ENCODE measurements at places on chromosomes 3 and 15.

- no peak for DNase-seq
These were observed 18.8 kb upstream of the SPATA12 start for GRCh38 chr3:57041674-57042073.

GRCh38 chr15:88630798-88631463, 7.9 kb upstream of the ISG20 start:
- no peak for DNase-seq

DNA sequence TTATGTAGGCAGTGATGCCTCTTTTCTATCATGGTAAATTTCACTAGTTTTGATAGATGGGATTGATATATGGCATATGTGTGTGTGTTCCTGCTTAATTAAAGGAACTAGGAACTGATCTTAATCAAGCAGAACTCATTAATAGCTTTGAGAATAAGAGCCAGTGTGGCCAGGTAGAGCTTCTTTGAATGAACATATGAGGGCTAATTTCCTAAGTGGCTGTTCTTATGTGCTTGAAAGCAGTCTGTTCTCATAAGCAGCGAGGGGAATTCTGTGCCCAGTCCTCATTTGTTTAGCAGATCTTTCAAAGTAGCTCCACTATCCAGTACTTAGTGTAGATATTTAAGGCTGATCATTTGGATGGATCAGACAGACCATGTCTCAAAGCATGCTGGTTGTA, 164.2 kb downstream of the GABRG3 start:
- no peak for DNase-seq

- DNase-seq, result no peak
These were observed 118.7 kb downstream of the RPL22L1 start for GRCh38 chr3:170751083-170751898.

GRCh38 chr3:105436687-105437086, 70.0 kb downstream of the ALCAM start:
- no peak for DNase-seq

DNA sequence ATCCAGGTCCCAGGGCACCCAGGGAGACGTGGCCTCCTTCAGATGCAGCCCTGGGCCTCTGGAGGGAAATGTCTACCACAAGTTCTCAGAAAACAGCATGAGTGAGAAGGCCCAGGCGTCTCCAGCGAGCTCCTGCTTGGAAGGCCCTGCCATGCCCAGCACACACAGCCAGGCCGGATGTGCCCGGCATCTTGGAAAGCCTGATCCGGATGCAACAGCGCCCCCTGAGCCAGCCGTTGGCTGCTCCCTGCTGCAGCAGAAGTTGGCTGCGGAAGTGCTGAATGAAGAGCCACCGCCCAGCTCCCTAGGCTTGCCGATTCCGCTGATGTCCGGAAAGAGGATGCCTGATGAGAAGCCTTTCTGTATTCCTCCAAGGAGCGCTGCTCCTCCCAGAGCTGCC, 856 bp downstream of the NPAP1 start:
- DNase-seq, result no peak
